ENCODE measurements at places on chromosomes 6 and 20.

DNA sequence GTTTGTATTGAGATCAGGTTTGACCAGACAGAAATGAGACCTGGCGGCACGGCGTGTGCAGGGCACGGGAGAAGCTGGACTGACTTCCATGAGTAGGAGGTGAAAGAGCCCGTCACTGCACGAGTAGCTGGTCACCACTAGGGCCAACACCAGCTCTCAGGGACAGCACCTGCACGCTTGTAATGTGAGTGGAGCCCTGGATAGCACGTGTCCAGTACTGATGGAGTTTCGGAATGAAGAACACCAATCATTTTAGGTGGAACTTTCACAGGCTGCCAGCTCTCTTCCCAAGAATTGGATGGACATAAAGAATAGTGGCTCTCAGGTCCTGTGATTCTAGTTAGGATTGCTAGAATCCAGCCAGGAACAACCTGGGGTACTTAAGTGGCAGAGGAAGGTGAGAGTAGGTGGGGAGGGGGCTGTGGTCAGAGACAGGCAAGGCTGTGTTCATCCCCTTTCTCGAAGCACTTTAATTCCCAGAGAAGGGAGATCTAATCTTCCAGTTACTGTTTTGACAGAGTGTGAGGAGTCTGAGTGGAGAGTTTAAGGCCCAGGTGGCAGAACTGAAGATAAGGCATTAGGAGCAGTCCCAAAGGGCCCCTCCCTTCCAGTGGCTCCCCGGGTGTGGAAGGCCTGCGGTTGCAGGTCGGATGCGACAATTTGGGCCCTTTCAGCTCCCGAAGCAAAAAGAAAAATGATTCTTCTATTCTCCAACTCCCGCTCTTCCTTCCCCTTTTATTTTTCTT lies 314.8 kb downstream of the QKI start:
- no peak for DNase-seq

DNA sequence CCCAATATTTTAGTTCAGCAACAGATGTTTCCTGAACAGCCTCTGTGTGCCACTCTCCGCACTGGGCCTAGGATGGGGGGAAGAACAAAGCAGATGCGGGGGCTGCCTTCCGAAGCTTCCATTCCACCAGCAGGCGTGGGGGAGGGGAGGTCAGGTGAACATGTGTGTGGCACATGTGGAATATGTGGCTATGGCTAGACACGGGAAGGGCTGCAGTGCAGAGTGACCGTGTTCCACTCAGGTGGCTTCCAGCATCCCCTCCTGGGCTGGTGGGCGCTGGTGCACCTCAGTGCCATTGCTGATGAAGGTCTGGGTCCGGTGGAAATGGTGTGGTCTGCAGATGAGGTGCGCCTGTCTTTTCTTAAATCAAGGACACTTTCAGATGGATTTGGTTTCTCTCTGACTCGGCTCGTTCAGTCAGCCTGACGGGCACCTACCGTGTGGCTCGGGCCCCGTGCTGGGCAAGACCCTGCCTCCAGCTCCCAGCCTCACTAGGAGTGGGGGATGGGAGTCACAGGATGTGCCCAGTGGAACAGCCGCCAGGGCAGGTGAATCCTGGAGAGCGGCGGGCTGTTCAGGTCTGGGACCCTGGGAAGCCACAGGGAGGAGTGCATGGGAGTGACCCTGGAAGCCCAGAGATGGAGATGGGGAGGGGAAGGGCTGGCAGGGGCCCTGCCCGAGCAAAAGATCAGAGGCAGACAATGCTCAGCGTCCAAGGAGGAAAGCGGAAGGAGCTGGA lies 111.0 kb downstream of the SYCP2 start:
- no peak for DNase-seq

DNA sequence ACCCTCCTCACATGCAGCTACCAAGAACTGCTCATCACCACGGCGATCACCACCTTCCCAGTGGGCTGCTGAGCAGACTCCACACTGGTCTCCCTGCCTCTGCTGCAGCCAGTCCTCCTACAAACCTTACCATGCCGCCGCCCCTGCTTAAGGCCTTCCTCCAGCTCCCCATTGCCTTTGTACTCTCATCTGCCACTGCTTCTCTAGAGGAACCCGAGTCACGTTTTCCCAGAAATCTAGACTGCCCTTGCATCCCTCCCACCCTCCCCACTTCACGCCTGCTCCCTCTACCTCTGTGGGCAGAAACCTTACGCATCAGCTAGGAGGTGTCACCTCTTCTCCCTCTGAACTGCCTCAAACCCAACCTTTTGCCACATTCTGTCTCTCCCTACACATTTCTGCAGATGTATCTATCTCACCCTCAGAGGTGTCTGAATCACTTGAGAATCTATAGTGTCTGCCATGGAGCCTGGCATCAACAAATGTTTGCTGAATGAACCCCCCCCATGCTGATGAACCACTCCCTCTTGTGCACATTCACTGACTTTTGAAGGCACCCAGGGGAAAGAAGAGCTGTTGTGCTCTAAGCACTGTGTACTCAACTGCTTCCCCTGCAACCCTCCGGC lies 4.3 kb downstream of the E2F1 start:
- DNase-seq = no peak

DNA sequence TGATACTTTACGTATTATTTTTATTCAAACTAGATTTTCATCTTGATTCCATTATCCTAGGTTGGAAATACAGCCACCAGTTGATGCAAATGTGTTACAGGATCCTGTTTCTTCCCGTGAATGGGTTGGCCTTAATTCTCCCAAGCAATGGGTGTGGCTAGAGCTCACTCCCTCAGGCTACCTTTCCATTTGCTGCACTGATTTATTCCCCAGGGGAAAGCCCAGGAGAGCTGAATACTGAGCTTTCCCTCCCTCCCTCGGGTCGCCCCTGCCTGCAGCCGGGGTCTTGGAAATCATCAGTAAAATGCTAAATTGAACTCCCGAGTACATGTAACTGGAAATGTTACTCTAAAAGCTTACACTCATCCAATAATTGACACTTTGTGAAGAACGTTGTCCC lies 9.9 kb downstream of the SMOC2 start:
- DNase-seq = no peak

DNA sequence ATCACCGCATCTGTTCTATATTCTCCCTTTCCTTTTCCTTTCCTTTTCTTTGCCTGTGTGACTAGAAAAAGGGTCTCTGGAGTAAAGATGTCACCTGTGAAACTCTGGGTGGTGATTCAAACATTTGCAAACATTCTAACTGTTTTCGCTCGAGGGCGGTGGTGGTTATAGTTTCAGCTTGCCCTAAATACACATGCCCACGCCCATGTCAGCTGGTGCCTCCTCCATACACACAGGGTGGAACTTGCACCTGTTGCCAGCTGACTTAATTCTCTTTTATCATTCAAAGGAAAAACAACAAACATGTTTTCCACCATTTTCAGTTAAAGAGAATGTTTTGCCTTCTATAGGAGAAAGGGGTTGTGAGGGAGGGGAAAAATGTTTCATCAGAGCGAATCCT lies 381.9 kb upstream of the ARID1B start:
- no peak for DNase-seq

DNA sequence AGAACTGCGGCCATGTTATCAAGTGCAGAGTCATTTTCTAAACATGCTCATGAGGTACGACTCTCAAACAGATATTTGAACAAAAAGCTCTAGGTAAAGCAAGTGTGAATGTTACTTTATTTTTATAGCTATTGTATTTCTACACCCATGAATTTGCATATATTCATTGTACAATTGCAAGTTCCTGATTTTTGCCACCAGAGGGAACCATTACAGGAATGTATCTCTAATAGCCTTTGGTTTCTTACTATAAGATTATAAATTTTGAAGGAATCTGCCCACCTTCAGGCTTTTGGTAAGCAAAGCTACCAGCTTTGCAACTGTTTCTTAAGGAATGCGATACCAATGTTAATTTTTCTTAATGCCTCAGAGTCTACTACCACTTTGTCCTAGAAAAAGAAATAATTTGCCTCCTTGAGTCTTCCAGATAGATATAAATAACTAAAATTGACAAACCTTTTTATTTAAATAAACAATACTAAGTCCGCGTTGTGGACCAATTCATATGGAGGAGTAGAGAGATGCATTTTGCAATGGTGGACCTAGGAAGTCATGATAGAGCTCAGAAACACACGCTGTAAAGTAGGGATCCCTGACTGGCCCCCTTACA lies 125.4 kb upstream of the SAMD5 start:
- peak; percentile 32 for DNase-seq

DNA sequence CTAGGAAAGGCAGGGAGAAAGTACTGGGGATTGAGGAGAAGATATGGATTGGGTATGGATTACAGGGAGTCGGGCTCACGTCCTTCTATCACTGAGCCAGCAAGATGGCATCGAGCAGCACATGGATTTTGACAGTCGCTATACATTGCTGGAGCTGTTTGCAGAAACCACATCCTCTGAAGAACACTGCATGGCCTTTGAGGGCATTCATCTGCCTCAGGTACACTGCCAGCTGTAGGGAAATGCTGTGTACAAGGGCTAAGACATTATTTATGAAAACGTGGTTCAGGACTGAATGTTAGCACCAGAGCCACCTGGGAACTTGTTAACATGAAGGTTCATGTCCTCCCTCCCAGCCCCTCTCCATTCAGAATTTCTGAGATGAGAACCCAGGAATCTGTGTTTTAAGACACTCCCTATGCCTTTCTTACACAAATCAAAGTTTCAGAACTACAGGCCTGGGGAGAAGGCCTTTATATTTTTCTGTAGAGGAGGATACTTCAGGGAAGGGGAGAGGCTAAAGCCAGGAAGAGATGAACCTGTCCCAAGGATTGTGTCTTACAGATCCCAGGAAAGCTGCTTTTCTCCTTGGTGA lies 3.5 kb downstream of the CUL9 start:
- no peak for DNase-seq

DNA sequence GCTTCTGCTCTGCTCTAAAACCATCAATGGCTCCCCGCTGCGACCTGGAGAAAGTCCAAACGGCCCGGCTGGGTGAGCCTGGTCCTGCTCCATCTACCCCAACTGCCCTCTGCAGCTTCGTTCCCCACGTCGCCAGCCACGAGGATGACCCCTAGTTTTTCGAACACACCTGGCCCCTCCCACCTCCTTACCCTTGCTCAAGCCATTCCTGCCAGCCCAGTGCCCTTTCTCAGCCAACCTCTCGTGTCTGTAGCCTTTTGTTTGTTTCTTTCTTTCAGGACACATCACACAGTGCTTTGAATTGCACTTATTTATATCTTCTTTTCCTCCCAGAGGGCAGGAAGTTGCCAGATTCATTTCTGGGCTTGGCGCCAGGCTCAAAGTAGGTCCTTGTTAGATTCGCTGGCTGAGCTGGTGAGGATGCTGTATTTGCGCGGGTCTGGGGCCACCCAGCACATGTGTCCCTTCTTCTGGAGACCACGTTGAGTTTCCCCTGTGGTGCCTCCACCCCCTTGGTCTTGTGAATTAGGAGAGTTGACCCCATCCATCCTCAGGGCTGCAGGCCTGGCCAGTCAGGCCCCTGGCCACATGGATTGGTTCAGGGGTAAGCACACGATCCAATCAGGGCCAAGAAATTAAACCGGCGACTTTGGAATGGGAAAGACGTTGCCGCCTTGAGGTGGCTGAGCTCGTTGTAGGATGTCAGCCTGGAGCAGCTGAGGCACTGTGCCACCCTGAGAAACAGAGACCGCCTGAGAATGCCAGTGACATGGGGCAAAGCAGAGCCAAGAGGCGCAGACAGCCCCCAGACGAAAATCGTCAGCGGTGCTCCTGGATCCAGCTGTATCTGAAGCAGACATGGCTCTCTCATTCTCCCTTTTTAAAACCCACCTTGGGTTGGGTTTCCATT lies 156.0 kb downstream of the CEBPB start:
- peak; percentile 95 for DNase-seq

DNA sequence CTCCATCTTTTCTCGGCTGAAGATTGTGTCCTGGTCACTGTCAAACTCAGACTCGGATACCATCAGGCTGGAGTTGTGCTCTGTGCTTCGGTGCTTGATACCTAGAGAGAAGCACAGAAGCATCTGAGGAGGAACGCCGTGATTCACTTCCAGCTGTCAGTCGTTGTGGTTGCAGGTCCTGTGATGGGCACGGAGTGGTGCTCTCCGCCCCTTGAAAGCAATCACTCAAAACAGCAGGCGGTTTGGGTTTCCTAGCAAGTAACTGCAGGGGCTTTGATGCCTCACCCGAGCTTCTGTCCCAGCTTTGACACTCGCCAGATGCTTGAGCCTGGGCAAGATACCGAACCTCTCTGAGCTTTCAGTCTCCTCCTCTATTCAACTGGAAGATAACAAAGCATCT lies 52.5 kb downstream of the ALDH5A1 start:
- DNase-seq = peak; percentile 13

DNA sequence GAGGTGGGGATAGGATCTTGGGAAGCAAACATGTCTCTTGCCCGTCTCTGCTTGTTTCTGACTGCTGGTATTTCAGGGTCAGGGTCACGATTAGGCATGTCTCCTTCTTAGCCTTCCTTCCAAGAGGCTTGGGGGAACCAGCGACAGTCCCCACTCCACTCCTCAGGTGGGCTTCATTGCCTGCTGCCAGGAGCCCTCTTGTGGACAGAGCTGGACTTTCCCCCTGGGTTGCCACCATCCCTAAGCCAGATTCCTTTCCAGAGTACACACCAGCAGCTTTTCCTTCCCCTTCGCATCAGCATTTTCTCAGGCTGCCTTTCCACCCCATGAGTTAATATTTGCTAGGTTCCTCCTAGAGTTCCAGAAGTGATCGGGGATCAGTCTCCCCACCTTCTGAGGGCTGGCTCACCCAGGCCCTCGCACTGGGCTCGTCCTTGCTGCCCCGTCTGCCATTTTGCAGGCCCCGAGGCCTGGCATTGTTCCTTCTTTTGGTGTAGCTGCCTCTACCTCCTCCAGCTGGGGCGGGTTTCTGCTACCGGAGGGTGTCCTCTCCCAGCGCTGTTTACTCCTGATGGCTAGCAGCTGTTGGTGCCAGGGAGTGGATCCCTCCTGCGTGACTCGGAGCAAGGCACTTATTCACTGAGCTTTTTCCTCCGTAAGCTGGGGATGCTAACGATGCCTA lies 8.8 kb upstream of the C20orf144 start:
- no peak for DNase-seq

- DNase-seq = no peak
Observed at GRCh38 chr6:17059850-17060249, 42.0 kb upstream of the STMND1 start.

DNA sequence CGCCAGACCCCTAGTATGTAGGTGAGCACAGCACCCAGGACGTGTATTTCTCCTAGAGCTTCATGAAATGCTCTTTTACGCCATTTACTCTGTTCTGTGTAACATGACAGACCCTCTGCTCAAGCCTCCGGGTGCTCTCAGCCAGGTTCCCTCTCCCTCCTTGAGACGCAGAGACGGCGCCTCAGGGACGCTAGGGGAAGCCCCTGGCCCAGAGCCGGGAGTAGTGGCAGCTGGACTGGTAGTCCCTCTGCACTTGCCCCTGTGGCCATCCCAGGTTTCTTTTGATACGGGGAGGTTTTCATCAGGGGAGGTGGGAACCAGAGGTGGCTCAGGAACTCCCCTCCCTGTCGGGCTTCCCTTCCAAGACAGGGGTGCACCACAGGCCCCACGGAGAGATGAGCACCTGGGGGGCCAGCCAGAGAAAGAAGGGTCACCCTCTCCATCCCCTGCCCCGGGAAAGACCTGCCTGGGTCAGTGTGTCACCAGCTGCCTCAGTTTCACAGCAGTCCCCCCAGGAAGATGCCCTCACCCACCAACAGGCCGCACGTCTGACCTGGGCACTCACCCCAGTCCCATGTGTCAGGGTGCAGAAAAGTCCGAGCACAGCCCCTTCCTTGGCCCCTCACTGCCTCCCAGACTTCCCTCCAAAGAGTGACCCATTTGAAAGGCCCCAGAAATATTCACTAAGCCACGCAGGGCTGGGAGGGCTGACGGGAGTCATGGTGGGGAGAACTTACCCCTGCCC lies 58.1 kb upstream of the AFDN start:
- no peak for DNase-seq

- DNase-seq = no peak
Observed at GRCh38 chr6:37236921-37237320, 20.7 kb upstream of the TBC1D22B start.

Data from foreskin melanocyte (primary cell).